Stimulated activated CD8-positive, alpha-beta memory T cell treated with anti-CD3 and anti-CD28 coated beads, Interleukin-7, amount 100 ng/mL, for 4 hours (primary cell): ENCODE measurements at places on chromosomes 2 and 18.

- no peak for DNase-seq
Observed at GRCh38 chr2:66526180-66526579, 91.3 kb downstream of the MEIS1 start.

DNA sequence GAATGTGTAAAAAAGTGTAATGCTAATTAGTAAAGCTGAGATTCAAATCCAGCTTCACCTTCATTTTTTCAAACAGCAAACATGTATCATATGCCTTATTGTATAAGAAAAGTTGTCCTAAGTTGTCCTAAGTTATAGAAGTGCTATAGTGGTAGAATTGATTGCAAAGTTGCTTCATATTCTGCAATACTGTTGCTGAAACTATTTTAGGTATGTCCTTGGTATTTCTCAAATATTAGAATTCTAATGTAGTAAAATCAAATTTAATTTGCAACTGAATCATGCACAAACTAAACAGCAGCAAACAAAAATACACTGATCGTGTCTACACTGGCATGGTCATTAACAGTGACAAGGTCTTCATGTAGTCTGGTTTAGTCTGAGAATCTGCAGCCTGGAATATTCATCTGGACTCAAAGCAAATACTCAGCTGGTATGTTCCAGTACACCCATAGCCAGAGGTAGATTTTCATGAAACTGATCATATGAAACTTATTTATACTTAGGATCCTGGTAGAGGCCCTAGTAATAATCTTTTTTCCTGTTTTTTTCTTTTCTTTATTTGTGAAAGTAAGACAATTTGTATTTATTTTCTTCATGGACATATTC lies 555.6 kb upstream of the ZEB2 start:
- no peak for DNase-seq

- DNase-seq: no peak
Observed at GRCh38 chr2:70460333-70460732, 93.3 kb downstream of the TGFA start.

DNA sequence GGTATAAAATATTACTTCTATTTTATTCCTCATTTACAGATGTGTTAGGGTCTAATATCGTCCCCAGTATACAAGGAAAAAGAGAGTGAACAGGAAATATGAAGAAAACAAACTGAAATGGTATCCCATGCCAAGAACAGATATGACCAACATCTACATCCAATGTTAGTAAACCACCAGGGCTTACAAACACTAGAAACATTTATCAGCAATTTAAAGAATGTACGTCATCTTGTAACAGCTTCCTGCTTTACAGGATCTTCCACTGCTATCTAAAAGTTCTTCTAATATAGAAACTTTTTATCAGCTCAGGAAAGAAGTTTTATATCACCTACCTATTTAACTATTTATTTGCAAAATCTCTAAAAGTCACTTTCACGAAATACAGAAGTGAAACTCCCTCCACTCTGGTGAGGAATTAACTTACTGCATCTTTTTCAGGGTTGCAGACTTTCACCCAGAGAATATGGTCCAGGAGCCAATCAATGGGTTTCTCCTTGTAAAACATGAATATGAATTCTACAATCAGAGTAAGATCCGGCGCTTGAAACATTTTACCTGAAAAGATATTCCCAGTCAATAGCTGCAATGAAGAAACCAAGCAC lies 35.2 kb downstream of the UNC50 start:
- DNase-seq: no peak

- DNase-seq: no peak
Observed at GRCh38 chr2:203310688-203311436, 17.3 kb upstream of the ABI2 start.

DNA sequence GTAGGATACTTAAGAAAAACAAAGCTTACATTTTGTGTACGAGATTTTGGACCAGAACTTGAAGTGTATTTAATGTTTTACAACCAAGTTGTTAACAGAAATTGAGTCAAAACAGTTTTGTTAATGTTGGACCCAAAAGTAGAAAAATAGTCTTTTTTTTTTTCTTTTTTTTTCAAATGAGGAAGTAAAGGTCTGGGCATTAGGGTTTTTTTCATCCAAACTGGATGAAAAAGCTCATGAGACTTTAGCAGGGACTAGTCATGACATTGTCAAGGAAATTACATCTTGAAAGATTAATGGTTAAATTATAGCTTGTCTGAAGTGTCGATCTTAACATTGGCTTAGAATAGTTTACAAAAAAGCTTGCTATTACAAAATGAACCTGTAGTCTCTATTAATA lies 32.3 kb downstream of the CCNT2 start:
- no peak for DNase-seq

- no peak for DNase-seq
Observed at GRCh38 chr2:174729797-174730697, 34.2 kb downstream of the CHRNA1 start.

GRCh38 chr2:54350426-54350825 lies 94.4 kb upstream of the TSPYL6 start:
- no peak for DNase-seq

GRCh38 chr2:66305718-66306117 lies 129.2 kb upstream of the MEIS1 start:
- DNase-seq: no peak

DNA sequence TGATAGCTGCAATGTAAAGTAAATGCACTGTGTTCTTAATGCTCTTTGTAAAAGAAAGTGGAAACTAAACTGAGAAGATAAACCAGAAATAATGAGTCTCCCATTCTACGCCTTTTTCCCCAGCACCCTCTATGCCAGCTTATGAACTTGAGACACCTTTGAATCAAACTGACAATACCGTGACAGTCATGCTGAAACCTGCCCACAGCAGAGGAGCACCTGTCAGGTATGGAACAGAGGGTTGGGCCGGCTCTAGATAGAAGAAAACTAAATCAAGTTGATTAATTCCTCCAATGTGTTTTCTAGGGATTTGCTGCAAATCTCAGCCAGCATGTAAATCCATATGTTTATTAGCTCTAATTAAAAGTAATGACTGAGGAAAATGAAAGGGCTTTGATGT lies 520.6 kb upstream of the RAB12 start:
- no peak for DNase-seq

GRCh38 chr2:190849774-190850173 lies 30.8 kb upstream of the GLS start:
- DNase-seq: no peak

- DNase-seq: no peak
Observed at GRCh38 chr2:177592945-177593344, 200.4 kb downstream of the AGPS start.

DNA sequence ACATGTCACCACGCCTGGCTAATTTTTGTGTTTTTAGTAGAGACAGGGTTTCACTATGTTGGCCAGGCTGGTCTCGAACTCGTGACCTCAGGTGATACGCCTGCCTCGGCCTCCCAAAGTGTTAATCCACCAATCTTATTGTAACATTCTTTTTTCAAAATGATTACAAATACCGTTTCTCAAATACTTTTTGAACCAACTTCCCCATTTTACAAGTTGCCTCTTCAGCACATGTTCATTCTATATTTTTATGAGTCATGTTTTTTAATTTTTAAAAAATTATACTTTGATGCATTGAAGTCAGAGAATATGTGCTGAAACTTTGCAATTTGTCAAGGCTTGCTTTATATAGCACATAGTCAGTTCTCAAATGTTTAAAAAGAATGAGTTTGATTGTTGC lies 58.2 kb downstream of the QPCT start:
- no peak for DNase-seq

DNA sequence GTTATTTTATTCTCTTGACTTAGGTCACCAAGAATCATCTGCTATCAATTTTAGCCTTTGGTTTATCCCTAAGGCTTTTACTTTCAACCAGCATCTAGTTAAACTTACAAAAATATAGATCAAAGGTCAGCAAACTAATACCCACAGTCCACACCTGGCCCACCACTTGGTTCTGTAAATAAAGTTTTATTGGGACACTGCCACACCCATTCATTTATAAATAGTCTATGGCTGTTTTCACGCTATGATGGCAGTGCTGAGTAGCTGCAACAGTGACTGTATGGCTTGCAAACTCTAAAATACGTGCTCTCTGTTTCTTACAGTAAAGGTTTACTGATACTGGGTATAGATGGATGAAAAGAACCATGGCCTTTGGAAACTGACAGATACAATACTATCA lies 107.0 kb downstream of the MEP1B start:
- no peak for DNase-seq

DNA sequence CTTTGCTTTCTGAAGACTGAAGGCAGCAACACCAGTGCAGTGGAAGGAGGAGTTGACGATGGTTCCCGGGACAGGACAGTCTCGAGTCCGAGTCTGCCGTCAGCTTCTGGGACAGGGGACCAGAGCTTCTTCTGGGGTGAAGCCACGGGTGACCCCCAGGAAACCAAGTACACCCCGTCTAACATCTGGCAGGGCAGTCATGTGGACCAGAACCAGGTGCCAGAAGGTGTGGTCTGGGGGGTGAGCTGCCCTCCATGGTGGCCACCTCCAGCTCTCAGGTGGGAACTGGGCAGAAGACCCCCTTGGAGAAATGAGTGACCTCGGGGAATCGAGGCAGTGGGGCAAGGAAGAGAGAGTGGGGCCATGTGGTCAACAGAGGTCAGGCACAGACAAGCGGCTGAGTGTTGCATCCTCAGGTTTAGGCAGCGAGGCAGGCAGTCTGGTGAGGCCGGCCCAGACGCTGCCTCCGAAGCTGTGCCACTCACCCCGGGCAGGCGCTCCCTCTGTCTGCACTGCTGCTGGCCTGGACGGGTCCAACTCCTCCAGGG lies 204.3 kb downstream of the HDAC4 start:
- no peak for DNase-seq

DNA sequence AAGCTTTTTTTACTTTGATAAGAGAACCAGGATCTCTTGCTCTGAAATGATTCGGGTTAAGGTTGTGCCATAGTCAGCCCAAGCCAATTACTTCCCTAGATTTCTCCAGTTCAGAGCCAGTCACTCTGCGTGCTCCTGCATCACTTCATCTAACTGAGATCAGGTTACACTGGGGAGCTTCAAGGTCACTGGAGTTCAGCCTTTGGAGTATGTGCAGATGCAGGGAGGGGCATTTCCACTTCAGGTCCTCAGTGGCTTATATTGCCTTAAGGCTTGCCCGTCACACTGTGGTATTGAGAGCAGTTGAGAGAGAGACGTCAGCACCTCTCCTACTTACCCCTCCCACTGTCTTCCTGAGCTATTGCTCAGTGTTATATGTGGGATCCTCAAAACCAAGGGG lies 317.8 kb downstream of the EPHA4 start:
- no peak for DNase-seq

DNA sequence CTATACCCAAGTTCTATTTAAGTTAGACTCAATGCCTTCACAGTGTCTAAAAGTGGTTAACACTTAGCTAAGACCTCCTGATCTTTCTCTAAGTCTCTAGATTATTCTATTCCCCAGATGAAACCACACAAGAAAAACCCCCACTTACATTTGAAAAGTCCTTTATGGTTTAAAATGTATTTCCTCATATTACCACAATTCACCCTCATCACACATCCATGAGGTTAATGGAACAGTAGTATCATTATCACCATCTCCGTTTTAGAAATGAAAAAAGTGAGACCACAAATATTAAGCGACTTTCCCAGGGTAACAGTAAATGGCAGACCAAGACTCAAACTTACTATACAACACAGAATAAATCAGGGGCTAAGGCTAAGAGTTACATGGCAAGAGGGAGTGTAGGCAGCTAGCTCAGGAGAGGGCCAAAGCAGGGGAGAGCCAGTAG lies 28.6 kb downstream of the EPG5 start:
- no peak for DNase-seq

DNA sequence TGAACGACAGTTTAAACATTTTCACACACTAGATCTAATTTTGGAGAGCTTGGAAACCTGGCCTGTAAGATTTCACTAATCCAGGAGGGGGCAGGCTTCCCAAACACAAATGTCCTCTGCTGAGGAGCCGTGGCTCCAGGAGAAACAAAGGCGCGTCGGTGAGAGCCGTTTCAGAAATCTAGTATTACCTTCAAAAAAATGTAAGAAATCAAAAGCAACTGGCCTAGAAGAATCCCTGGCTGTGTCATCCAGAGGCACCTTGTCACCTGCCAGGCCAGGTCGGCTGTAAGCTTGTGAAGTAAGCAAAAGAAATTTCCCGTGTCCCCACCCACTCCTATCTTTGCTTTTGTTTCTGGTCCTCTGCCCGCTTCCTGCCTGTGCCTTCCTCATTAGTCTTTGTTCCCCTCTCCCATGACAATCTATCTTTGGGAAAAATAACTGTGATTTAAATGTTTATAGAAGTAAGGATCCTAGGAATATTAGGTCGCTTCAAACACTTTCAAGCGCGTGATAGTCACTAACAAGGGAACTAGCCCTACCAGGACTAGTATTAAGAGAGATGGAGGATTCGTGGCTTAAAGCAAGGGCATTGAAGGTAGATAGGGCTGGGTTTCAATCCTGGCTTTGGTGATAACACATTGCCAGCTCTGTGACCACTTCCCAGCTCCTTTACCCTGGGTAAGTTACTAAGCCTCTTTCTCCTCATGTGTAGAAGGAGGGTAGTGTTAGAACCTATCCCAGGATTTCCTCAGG lies 99.5 kb upstream of the STK39 start:
- peak; percentile 36 for DNase-seq

- no peak for DNase-seq
Observed at GRCh38 chr2:16628314-16628713, 37.3 kb downstream of the CYRIA start.

- DNase-seq: no peak
Observed at GRCh38 chr18:2274613-2275012, 296.7 kb downstream of the METTL4 start.

DNA sequence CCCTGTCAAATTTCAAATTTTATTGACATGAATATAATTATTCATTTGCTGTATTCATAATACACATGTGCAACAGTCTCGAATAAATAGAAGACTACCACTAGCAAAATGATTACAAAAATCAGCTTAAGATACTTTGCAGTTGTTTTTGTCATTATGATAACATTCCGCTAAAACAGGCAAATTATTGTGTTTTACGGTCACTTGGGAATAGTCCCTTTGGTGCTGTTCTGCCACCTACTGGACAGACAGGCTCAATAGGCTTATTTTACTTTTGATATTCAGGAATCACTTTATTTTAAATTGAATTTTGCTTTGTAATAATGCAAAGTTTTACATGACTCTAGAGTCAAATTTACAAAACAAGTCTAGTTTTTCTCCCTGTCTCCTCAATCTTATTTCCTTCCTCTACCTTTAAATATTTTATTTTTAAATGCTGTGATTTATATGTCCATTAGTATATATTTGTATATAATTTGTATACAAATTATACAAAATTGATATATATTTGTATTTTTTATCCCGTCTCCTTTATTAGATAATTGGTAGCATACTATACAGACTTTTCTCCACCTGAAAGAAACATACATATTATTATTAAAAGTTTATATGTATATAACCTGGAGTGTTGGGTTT lies 456.3 kb downstream of the DLGAP1 start:
- no peak for DNase-seq

GRCh38 chr2:104733226-104733943 lies 120.5 kb upstream of the POU3F3 start:
- DNase-seq: no peak
